ENCODE measurements at places on chromosomes 5 and 9.

DNA sequence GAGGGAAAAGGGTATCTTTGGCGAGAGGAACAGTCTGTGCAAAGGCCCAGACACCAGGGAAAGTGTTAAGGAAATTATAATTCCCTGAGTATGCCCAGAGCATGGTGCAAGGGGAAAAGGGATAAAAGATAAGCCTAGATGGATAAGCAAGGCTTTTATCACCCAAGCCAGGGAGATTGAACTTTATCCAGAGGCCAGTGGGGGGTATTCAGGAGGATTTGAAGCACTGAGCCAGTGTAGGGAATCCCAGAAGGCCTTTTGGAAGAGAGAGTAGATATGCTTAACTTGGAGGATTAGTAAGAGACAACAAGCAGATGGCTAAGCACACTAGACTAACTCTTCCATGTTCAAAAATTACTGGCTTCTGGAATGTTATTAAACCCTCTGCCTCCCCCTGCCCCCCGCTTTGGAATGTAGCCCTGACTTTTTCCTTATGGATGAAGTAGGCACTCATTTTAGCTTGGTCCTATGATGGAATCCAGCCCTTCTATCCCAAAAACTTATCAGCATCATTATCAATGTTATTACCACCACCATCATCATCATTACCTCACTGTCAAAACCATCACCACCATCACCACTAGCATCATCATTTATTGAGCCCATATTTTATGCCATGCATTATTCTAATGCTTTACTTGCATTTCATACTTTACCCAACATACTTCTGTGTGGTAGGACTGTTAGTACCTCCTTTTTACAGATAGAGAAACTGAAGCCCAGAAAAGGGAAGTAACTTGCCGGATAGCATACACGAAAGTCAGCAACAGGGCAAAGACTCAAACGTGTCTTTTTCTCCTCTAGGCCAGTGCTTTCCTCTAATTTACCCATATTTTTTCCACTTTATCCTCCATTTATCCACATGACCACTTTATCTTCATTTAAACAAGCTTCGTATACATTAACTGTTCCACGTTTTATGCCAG is 237.0 kb downstream of the PAPPA start:
- DNase-seq = no peak

GRCh38 chr9:104094534-104095015 is 466 bp downstream of the SMC2 start:
- no peak for DNase-seq

- no peak for DNase-seq
These were observed 46.6 kb upstream of the IRX4 start for GRCh38 chr5:1929108-1929991.

DNA sequence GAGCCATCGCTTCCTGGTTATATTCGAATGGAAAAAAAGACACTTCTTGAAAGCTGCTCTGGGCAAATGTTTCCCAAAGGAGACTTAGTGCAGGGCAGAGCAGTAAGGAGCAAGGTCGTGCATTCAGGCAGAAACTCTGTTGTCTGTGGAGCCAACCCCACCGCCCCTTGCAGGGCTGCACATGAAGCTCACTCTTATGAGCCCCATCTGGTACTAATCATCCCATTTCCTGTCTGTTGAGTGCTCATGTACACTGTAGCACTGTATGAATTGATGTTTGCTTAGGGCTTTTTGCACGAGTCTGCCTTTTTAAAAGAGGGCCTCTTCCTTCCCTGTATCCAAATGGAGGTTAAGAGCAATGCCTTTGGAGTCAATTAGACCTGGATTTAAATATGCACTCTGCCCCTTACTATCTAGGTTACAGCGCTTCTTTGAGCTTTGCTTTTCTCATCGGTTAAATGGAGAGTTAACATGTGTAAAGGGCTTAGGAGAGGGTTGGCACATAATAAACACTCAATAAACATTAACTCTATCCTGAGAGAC is 25.4 kb downstream of the HMHB1 start:
- DNase-seq = no peak

GRCh38 chr5:111636736-111637135 is 120.3 kb downstream of the NREP start:
- no peak for DNase-seq

DNA sequence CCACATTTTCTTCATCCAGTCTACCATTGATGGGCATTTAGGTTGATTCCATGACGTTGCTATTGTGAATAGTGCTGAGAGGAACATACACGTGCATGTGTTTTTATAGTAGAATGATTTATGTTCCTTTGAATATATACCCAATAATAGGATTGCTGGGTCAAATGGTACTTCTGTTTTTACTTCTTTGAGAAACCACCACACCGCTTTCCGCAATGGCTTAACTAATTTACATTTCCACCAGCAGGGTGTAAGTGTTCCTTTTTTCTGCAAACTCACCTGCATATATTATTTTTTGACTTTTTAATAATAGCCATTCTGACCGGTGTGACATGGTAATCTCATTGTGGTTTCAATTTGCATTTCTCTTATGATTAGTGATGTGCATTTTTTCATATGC is 82.2 kb upstream of the RFX3 start:
- DNase-seq = no peak

DNA sequence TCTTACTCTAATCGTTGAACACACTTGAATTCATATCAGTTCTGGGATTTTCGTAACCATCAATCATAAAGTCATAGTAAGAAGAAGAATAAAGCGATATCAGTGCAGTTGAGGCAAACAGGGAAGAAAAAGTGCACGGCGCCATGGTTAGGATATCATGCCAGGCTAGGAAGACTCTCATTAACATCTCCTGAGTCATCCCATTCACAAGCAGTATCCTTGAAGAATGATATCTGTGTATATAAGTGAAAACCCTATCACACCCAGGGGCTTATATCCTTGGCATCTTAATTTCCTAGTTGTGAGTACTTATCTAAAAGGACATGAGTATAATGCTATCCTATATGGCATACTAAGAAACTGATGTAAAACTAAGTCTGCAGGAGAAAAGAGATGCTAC is 38.6 kb downstream of the NFIB start:
- no peak for DNase-seq

DNA sequence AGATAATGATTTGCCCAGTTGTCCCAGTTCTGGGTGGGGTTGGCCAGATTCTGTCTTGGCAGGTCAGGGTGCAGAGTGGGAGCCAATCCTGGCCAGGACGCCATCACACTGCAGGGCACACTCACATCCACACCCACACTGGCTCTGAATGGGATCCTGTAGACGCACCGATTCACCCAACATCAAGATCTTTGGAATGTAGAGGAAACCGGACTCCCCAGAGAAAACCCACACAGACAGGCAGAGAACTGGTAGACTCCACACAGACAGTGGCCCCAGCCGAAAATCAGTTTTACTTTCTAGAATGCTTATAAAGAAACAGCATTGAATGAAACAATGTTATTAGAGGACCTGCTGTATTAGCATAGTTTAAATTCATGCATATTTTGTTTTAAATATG is 343.1 kb upstream of the DAB2 start:
- DNase-seq = no peak

DNA sequence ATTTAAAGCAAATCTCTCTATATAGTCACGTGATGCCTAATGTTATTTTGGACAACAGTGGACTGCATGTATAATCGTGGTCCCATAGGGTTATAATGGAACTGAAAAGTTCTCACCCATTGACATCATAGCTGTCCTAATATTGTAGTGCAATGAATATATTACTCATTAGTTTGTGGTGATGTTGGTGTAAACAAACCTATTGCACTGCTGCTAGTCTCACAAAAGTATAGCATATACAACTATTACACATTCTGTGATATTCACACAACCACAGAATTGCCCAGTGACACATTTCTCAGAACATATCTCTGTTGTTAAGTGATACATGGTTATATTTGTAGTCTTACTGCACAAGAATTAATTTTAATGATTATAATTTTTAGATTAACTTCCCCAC is 37.7 kb downstream of the IPO11 start:
- DNase-seq = no peak

GRCh38 chr5:130992095-130992494 is 173.0 kb downstream of the HINT1 start:
- no peak for DNase-seq

DNA sequence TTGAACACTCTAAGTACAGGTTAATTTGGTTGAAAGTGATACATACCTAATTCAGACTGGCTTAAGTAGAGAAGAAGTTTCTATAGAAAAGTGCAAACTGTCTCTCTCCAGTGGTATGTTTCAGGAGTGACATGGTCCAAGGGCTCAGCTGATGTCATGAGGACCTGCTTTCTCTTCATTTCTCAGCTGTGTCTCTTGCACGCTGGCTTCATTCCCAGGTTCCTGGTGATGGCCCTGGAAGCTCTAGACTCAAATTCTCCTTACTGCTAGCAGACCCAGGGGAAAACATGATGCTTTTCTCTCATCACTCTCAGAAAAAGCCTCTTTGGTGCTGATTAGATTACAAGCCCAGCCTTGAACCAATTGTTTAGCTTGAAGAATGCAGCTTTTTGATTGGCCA is 211.9 kb upstream of the CLINT1 start:
- DNase-seq = no peak

DNA sequence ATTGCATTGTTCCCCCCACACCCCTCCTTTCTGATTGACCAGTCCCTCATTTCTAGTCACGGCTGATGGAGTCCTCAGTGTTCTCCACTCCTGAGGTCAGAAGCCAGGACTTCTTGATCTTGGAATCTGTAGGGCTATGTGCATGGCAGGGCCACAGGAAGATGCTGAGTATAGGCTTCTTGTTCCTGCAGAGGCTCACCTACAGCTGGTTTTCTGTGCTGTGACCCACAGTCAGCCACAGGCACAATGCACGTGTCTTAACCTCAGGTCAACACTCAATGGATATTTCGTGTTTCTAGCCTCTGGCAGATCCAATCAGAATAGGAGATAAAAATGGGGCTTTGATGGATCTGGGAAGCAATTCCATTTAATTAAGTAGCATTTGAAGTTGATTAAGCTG is 14.3 kb upstream of the CXCL14 start:
- DNase-seq = no peak

DNA sequence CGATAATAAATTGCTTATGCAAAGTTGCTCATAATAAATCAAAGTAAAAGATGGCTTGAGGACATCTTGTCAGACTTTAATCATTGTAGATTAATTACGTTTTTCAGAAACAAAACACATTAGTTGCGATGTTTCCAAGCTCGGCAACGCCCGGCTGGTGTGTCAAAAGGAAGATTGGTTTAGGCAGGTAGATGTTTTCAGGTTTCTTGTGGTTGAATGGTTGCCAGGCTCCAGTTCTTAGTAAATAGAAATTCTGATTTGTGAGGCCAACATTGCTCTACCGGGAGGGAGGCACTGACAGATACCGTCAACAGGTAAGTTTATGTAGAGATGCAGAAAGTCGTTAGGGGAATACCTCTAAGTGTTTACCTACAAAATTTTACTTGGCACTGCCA is 280.3 kb downstream of the NPR3 start:
- no peak for DNase-seq

GRCh38 chr5:93406971-93407401 is 174.0 kb downstream of the NR2F1-AS1 start:
- no peak for DNase-seq

- DNase-seq = peak; percentile 60
These were observed 621 bp downstream of the CEP72 start for GRCh38 chr5:612498-613424.

DNA sequence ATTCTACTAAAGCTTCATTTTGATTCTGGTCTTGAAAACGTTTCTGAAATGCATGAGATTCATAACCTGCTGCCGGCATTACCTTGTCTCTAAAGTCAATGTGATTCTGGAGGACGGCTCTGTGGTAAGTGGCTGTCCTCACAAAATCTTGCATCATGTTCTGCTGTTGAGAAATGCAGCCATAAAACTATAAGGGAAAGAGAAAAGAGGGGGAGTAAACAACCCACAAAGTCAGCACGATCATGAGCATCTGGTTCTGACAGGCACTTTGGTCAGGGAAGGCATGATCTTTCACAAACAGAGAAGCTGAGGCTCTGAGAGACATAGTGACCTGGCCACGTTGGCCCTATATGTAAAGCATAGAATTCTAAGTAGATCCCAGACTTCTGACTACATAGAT is 168.9 kb upstream of the PUM3 start:
- no peak for DNase-seq

DNA sequence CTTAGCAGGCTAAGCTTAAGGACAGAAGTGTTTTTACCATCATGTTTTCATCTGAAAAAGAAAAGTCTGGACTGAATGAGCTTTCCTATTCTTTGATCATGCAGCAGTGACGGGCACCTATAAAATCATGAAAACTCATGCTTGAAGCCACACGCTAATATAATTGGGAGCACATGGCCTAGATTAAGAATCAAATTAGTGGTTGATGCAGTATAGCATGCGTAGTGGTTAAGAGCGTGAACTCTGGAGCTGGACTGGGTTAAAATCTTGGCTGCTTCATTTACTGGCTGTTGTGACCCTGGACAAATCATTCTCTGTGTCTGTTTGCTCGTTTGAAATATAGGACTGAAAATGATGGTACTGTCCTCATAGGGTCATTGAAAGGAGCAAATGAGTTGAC is 49.9 kb upstream of the IL13 start:
- DNase-seq = no peak

GRCh38 chr9:106019039-106019680 is 324.8 kb downstream of the TMEM38B start:
- DNase-seq = peak; percentile 4

DNA sequence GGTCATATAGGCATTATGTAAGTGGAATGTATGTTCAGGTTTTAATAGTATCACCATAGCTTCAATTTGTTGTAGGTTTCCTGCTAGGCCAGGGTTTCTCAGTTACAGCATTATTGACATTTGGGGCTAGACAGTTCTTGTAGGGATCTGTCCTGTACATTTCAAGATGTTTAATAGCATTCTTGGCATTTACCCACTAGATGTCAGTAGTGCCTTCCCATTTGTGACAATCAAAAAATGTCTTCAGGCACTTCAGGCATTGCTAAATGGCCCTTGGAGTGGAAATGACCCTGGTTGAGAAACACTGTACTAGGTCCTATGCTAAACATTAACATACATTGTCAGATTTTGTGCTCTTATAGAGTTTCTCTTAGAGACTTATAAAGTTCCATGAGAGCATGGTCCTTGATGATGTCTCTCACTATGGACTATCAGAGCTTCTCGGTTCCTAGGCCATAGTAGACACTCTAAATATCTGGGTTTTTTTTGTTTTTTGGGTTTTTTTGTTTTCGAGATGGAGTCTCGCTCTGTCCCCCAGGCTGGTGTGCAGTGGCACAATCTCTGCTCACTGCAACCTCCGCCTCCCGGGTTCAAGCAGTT is 1.4 kb downstream of the KIF20A start:
- DNase-seq = peak; percentile 12

DNA sequence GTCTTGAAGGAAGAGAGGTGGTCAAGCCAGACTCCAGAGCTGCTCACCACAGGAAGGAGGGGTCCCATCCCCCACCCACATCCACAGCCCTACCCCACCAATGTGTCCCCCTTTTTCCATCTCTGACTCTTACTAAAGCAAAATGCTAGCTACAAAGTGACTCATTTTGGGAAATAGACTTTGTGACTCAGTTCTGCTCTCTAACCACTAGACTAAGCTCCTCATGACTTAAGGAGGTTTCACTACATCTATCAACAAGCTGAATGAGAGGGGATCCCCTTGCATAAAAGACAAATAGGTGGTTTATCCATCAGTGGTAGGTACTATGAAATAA is 35.1 kb upstream of the ADRB2 start:
- no peak for DNase-seq

Measured in right kidney (tissue), 9 donors.